Bronchial smooth muscle cell (primary cell): ENCODE measurements at places on chromosomes 13 and 19. TPM values are rescaled to one million over a fixed set of nuclear protein-coding genes. Genes with fewer than 3 reads are reported as not detected.

UCHL3 gene
- 14.8 and 26.5 TPM in 2 replicates for total RNA-seq

ICAM5 gene
- total RNA-seq = 0.69 and 1.4 TPM in 2 replicates

KASH5 gene
- total RNA-seq = not detected in 2 replicates

CEACAM4 gene
- total RNA-seq = not detected in 2 replicates

LRFN3 gene
- 1.4 and 1.6 TPM in 2 replicates for total RNA-seq
